Left hindlimb (tissue), 1 donor: ENCODE measurements at places on chromosomes 6 and 20.

- DNase-seq, result no peak
Measured at GRCh38 chr6:109896341-109896740, 81.8 kb upstream of the GPR6 start.

GRCh38 chr20:39516964-39517363, 554.8 kb downstream of the DHX35 start:
- DNase-seq, result no peak

GRCh38 chr6:81451787-81452186, 300.7 kb downstream of the TENT5A start:
- DNase-seq, result no peak

GRCh38 chr20:36491901-36492617, 49.3 kb upstream of the MYL9 start:
- DNase-seq, result no peak

GRCh38 chr6:142045380-142046278, 87.1 kb upstream of the GJE1 start:
- DNase-seq, result no peak

GRCh38 chr6:119333707-119334295, 15.8 kb downstream of the MAN1A1 start:
- no peak for DNase-seq

GRCh38 chr6:122736163-122736562, 43.4 kb upstream of the FABP7 start:
- no peak for DNase-seq

DNA sequence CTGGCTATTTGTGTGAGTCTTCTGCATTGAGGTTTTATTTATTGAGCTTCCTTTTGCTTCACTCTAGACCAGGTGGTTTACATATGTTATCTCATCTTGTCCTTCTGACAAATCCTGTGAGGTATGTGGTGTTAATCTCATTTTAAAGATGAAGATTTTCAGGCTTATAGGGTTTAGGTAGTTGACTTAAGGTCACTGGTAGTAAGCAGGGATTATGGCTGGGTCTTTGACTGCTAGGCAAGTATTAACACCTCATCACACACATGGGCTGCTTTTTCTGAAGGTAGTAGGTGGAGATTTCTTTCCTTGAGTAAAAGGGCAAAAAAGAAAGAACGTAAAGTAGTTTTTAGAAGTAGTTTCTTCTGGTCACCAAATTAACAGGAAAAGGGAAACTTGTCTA, 72.6 kb downstream of the CDKAL1 start:
- DNase-seq, result no peak

DNA sequence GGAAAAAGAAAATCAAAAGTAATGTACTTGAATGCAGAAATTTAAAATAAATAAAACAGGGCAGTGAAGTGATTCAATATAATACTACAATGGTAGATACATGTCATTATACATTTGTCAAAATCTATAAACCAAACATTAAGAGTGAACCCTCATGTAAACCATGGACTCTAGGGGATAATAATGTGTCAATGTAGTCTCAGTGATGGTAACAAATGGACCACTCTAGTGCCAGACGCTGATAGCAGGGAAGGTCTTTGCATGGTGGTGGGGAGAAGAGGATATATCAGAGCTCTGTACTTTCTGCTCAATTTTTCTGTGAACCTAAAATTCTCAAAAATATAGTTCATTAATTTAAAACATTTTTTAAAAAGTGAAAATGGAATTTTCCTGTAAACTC, 19.8 kb upstream of the STXBP5 start:
- DNase-seq, result no peak

DNA sequence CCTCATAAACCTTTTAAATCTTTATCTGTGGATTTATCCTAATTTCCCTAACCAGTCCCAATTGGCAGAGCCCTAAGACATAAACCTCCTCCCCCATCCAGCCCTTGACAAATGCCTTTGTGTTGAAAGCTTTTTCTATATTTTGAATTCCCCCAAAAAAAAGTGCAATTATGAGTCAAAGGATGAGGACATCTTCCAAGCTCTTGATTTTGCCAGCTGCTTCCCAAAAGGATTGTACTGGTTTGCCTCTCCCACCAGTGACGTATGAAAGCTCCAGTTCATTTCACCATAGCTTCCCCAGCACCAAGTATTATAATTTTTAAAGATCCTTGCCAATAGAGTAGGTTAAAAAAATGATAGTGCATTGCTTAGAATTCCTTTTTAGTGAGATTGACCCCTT, 38.9 kb downstream of the SIRPA start:
- no peak for DNase-seq

- no peak for DNase-seq
Measured at GRCh38 chr20:10463622-10464021, 28.5 kb downstream of the SLX4IP start.

GRCh38 chr6:44304282-44305199, 8.6 kb downstream of the AARS2 start:
- DNase-seq, result peak; percentile 52

DNA sequence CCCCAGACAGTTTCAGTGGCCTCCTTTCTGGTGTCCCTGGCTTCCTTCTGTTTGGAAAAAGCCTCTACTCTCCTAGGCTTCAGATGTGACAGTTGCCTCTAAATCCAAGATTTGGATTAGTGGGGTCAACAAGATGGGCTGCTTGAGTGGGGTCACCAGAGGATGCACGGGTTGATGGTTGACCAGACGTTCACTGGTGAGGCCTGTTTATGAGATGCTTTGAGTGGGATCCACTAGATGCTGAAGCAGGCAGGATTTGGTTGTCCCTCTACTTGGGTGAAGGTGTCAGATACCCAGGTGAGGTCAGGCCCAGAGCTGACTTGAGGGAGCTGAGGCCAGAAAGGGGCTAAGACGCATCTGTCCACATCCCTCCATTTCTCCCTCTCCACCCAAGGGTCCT, 8.1 kb upstream of the DLGAP4 start:
- DNase-seq, result no peak

- DNase-seq, result no peak
Measured at GRCh38 chr6:42113936-42114636, 28.3 kb downstream of the C6orf132 start.

- DNase-seq, result no peak
Measured at GRCh38 chr6:105359419-105360370, 43.2 kb downstream of the PREP start.

DNA sequence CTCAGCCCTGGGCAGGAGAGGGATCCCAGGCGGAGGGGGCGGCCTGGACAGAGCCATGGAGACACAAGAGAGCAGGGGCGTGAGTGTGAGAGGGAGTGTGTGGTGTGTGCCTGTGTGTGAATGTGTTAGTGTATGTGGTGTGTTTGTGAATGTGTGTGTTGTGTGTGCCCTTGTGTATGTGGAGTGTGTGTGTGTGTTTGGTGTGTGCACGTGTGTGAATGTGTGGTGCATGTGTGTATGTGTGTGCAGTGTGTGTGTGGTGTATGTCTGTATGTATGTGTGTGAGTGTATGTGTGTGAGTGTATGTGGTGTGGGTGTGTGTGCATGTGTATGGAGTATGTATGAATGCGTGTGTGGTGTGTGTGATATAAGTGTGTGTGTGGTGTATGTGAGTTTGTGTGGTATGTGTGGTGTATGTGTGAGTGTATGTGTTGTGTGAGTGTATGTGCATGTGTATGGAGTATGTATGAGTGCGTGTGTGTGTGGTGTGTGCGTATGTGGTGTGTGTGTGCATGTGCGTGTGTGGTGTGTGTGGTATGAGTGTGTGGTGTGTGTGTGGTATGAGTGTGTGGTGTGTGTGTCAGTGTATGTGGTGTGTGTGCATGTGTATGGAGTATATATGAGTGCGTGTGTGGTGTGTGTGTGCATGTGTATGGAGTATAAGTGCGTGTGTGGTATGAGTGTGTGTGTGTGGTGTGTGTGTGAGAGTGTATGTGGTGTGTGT, 175.2 kb upstream of the AFDN start:
- no peak for DNase-seq

DNA sequence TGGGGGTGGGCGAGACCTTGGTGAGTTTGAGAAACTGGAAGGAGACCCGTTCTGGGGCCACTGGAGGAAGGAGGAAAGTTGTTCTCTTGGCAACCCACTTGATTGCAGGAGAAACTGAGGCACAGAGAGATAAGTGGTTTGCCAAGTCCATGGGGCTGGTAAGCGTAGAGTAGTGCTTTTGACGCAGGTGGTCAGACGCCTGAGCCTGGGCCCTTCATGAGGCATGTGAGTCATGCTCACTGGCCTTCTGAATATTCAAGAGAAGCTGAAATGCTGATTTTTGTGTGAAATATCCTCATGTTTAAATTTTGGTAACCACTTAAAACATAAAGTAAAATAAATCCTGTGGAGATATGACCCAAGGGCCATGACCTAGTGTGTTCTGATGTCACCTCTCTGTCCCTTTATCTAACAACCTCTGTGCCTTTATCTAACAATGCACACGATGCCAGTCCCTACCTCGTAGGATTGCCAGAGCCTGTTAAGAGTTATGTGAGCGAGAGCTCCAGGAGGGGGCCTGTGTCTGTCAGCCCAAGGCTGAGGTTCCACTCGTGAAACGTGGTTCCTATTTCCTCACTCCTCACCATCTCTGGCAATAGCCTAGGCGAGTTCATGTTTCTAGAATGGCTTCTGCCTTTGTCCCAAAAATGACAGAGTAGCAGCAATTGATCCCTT, 32.8 kb upstream of the PMEPA1 start:
- DNase-seq, result no peak

- no peak for DNase-seq
Measured at GRCh38 chr20:64139199-64140060, 24.8 kb upstream of the MYT1 start.

GRCh38 chr6:48080227-48081009, 30.6 kb downstream of the PTCHD4 start:
- no peak for DNase-seq

DNA sequence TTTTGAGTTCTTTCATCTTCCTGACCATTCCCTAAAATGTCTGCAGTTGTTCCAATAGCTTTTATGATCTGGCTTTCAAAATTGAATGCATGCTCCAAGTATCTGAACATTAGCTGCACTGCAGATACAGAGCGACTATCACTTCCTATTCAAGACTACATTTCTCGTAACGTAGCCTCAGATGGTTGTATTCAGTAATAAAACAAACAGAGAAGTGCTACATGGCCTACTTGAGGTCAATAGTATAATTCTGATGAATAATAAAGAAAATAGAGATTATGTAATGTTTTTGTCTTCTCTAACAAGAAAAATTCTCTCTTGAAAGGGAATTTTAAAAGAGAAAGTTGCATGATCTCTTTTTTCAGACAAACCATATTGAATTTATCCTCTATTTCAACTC, 333.9 kb upstream of the IRAK1BP1 start:
- DNase-seq, result no peak

- no peak for DNase-seq
Measured at GRCh38 chr6:83413068-83413467, 17.8 kb downstream of the ME1 start.

DNA sequence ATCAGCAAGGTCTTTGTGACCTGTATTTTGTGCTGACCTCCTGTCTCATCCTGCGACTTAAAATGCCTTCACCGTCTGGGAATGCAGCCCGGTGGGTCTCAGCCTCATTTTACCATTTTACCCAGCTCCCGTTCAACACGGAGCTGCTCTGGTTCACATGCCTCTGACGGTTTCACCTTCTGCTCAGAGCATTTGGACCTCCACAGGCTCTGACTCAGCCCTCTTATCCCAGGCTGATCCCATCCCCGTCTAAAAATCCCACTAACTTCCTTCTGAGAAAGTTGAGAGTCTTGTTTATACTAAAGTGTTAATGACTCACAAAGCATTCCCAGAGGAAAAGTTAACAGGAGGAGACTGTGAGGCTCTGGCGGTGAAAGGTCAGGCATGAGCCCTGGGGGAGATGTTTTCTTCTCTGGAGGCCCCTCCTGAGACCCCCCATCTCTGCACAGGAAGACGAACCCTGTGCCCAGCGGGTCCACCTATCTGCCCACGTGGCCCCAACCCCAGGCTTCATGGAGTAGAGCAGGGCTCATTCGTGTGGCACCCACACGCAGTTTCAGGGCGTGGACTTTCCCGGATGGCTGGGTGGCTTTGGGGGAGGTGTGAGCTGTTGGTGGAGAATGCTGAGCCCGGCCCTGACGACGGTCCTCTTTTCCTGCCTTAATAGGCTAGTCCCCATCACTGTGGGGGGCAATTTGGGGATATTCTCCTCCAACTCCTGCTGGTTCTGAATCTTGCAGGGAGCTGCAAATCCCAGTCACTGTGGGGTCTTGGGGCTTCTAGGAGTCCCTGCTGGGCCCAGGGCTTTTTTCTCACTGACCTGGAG, 3.3 kb upstream of the BIRC7 start:
- DNase-seq, result no peak

DNA sequence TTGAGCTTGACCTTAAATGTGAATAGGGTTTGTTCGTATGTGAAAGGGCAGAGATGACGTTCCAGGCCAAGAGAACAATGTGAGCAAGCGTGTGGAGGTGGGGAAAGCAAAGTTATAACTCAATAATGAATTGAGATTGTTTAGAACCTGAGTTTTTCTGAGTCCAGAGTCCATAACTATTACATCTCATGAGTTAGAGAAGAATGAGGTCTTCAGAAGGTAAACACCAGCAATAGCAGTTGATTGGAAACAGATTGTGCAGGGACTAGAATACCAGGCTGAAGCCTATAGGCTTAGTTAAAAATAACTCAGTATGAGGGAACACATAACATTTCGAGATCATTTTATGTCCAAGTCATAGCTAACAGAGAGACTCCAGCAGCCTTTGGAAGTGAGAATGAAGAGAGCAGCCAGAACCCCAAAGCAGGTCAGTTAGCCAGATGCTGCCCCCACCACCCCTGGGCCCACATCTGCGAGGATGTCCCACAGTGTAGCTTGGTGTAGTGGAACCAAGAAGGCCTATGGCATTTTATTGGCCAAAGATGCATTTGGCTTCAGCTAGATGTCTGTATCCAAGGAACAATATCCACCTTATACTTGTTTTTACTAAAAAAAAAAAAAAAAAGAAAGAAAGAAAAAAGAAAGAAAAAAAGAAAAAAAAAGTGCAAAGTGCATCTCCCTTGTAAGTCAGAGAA, 121.7 kb downstream of the TNFRSF21 start:
- DNase-seq, result no peak

DNA sequence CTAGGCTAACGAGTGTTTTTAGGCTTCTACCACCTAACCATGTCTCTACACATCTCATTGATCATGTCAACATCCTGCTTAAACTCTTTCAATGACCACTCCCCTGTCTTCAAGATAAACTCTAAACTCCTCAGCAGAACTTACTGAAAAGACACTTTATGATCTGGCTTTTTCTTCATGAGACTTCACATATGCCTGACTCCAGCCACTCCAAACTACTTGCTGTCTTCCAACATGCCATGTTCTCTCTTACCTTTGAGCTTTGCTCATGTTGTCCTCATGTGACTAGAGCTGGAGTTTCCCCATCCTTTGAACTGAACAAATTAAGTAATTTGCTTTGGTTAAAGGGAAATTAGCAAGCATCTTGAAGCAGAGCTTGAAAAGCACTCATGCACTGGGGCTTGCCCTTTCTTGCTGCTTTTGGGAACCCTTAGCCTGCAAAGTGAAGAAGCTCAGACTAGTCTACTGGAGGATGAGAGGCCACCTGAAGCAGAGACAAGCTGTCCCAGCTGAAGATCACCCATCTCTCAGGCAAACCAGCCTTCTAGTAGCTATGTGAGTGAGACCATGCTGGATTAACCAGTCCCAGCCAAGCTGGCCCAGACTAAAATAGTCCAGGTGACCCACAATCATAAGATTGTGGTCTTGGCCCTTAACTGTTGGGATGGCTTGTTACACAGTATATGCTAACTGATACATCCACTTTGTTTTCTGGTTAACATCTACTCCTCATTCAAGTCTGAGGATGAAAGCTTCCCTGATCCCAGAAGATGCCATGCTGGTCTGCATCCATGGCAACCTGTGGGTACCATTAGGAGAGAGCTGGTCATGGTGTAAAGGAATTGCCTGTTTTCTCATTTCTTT, 235.8 kb downstream of the GMPR start:
- no peak for DNase-seq
